ENCODE measurements at places on chromosomes 4 and X.

DNA sequence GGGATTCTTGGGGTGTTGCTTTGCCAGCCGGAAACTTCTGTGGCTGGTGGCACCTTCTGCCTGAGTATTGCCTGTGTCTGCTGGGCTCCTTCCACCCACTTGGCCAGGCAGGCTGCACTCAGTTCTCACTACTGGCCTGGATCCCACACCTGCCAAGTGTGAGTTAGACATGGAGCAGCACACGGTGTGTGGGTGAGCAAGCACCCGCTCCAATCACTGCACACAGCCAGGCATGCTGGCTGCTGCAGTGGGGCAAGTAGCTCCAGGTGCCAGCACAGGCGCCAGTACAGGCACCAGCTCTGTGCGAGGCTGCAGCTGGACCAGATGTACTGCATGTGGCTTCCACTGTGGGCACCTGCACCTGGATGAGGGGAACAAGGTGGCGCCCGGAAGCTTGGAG, 23.9 kb downstream of the DCUN1D4 start:
- DNase-seq, result no peak

DNA sequence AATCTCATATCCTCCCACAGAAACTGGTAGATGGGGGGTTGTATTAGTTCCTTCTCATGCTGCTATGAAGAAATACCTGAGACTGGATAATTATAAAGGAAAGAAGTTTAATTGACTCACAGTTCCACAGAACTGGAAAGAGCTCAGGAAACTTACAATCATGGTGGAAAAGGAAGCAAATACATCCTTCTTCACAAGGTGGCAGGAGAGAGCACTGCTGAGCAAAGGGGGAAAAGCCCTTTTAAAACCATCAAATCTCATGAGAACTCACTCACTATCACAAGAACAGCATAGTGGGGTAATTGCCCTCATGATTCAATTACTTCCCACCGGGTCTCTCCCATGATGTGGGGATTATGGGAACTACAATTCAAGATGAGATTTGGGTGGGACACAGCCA, 250.5 kb upstream of the GPRIN3 start:
- DNase-seq, result no peak

DNA sequence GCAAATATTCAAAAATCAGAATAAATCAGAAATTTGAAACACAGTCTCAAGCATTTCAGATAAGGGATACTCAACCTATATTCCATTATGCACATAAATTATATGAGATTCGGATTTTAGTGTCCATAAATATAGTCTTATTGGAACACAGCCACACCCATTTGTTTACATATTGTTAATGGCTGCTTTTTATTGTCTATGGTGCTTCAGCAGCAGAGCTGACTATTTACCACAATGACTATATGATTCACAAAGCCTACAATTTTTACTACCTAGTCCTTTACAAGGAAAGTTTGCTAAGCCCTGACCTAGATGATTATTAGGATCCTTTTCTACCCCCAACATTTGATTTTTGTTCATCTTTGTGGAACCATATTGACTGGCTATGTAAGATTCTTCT, 63.9 kb downstream of the IL1RAPL1 start:
- DNase-seq, result no peak

DNA sequence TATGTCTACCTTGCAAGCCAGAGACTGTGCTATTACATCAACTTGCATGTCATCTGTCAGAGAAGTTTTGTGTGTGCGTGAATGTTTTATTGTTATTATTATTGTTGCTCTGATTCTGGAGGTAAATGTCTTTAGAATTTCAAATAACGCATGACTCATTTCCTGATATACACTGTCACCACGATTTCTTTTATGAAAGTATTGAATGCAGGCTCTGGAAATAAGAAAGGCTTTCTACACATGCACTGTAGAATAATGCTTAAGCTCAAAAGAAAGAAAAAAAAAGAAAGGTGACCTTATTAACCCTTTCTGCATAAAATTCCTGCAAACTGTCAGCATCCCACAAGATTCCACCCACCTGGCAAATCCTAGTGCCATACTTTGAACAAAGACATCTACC, 632.9 kb downstream of the ZNF674 start:
- no peak for DNase-seq

DNA sequence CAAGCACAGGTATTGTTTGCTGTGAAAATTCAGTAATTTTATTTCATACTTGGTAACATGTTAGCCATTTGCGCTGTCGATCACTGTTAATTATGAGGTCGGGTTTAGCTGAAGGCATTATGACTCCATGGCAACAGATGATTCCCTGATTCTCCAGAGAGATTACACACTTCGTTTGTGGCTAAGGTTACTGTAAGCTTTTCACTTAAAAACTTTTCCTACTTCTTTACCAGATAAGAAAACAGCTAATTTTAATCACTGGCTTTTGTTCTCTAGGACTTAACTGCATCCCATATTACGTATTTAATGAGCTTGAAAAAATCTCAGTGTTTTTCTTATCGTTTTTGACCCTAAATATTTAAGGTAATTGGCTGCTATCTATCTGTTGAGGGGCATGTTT, 2.1 kb downstream of the GSTCD start:
- DNase-seq, result no peak

- no peak for DNase-seq
Observed at GRCh38 chr4:140092094-140092851, 61.7 kb downstream of the MAML3 start.

DNA sequence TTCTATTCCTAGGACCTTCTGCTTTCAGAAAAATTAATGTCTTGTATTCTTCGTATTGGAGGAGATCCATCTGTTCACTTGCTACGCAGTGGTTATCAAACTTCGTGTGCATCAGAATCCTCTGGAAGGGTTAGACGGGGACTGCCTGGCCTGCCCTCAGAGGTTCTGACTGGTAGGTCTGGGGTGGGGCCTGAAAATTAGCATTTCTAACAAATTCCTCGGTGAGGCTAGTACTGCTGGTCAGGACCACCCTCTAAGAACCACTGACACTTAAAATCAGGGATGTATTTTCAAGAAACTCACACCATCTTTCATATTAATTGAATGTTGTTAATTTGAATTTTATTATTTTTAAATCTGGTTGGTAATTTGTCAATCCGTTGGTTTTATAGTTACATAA, 63.0 kb downstream of the MAPK10 start:
- no peak for DNase-seq

DNA sequence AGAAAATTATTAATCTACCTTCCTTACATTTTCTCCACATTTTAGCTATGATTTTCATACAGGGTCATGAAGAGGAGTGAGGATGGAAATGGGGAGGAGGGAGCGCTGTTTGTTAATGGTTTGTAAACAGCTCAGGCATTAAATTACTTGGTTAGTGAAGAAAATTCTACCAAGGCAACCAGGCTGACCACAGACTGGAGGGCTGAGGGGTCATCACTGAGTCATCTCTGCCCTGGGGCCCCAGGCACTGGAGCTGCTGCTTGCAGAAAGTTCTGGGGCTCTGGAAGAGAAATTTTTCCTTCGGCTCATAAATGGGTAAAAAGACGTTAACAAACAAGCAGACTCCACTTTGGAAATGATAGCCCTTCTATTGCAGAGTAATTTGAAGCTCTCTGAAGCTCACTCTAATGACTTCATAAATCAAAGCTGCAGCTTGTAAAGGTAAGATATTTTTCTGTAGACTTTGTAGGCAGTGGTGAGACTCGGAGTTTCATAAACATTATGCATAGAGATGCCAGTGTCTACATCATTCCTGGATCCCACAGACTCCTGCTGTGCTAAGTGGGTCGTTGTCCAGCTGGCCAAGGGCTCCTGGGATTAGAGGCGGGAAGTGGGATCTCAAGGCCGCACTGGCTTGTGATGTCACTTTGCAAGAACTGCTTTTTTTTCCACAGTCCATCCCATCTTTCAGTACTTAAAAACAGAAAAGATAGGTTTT, 159.6 kb downstream of the PTTG2 start:
- no peak for DNase-seq

- DNase-seq, result no peak
Observed at GRCh38 chrX:126165721-126166461, at the start of gene DCAF12L2. Gene DCAF12L2, minus strand, starts transcription at chrX:126166289. Its CDS starts 365 bp downstream, at chrX:126165924.

DNA sequence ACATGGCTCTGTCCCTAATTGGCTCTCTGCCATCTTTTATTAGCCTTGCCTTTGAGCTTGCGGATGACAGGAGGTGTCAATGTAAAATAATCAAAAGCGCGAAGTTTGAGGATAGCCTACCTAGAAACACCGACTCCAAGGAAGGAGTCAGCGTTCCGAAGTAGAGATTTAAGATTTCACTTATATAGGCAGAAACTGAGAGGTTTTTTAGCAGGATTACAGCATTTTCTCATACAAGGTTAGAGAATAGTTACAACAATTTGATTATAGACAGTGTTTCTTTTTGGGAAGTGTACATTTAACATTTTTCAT, 499 bp upstream of the NFXL1 start:
- DNase-seq, result no peak

DNA sequence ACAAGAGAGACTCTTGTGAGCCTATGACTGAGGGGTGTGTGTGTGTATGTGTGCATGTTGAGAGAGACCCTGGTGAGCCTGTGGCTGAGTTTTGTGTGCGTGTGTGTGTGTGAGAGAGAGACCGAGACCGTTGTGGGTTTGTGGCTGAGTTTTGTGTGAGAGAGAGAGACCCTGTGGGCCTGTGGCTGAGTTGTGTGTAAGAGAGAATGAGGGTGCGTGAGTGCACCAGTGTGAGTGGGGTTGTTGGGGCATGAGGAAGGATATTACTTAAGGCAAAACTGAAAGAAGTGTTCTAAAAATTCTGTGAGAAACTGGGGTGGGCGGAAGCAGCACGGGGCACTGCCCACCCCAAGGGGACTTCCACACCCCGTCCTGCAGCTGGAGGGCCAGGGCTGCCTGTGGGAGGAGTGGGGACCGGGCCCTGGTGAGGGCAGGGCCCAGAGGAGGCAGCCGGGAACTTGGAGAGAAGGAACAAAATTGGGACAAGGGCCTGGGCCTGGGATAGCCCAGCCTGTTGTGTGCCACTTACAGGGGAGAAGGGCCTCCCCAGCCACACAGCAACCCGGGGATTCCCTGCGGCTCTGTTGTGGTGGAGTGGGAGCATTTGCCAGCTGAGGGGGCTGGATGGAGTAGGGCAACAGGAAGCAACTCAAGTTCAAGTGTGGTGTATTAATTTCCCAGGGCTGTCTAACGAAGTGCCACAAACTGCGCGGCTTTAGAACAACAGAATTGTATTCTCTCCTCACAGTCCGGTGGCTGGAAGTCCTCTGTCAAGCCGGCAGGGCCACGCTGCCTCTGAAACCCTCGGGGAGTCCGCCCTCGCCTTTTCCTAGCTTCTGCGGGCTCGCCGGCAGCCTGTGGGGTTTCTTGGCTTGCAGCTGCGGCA, 22.1 kb downstream of the TMEM131L start:
- no peak for DNase-seq

DNA sequence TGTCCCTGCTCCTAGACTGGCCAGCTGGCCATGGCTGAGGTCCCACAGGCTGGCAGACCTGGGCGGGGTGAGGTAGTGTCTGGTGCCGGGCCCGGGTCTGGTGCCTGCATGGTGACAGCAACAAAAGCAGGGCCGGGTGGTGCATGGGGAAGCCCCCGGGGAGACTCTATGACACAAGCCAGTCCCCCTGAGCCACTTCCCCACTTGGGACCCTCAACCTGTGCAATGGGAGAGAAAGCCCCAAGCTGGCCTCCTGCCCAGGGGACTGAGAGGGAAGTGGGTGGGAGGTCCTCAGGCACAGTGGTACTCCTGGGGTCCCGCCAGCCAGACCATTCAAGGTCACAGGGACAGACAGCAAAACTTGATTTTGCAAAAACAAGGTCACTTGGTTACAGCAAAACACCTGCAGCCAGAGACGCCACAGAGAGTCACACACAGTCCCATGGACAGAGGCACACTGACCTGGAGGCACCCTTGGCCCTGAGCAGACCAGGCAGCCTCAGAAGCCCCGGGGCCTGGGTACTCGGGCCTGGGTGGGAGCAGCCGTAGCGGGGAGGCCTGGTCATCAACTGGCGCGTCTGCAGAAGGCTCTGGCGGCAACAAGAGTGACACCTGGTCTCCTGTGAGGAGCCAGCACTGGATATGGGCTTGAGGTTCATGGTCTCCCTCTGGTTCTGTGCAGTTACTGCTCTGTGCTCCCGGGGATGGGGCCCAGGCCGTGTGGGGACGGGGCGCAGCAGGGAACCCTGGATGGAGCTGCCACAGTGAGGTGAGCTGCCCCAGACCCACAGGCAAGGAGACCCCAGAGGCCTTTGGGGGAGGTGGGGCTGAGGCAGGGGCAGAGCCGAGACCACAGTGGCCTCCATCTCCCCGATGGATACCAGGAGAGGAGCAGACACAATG, 60.6 kb downstream of the HTRA3 start:
- DNase-seq, result no peak

DNA sequence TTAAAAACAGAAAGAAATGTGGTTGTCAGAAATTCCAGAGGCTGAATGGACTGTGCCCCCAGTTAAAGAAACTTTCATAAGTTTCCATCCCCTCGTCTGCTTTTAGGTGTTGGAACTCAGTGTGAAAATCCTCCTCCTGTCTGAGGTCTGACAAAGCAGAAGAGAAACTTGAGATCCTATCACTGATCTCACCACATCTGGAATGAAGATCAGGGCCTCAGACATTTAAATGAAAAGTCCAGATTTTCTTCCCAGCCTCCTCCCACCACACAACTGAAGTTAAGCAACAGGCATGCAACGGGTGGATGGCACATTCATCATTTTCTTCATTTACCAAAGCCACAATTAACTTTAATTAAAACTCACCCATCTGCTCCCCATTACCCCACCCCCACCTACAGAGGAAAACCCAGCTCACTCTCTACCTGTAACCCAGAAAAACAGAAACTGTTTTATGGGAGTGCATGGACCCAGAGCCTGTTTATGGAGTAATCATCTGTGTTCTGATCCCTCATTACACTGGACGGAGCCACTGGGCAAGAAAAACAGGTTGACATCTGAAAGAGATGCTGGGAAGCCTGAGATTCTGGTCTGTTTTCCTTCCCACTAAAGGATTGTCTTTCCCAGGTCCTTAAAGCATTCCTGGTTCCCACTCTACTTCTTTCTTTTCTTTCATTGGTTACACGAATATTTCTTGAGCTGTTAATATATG, 58.1 kb upstream of the HOPX start:
- no peak for DNase-seq

DNA sequence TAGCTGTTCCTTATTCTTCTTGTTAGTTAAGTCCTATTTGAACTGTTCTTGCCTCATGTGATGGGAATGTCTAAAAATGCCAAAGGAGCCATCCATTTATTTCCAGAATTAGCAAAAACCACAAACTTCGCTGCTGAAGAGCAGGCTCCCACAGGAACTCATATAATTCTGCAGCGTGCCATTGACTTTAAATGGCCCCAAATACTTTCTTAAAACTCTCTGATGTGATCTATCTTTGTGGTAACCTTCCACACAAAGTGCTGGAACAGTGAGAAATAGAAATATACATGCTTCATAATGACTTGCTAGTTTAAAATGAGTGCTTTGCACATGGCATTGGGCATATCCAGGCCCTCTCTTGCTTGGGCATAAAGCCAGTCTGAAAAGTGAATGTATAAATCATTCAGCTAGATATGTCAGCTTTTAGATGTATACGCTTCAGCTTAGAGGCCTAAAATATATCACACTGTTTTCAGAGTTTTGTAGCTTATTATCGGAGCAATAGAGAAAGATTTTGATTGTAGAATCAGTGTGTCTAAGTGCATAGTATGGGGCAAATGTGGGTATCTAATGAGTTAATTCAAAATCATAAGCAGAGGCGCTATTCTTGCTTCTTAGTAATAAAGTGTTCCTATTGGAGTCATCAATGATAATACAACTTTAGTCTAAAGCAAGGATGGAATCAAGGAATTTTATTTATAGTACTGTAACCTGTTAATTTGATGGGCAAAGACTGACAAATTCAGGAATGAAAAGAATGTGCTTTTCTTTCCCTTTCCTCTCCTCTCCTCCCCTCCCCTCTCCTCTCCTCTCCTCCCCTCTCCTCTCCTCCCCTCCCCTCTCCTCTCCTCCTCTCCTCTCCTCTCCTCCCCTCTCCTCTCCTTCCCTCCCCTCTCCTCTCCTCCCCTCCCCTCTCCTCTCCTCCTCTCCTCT, 392.2 kb upstream of the ZFP42 start:
- no peak for DNase-seq

All from hematopoietic multipotent progenitor cell treated with erythropoietin and hydrocortisone succinate and interleukin-3 and kit ligand, for 17 days (in vitro differentiated cells).